Naive thymus-derived CD4-positive, alpha-beta T cell (primary cell): ENCODE measurements at places on chromosomes 13 and 19. TPM values are rescaled to one million over a fixed set of nuclear protein-coding genes. Genes with fewer than 3 reads are reported as not detected.

GRCh38 chr13:44989941-44990340 is 603 bp downstream of the GPALPP1 start:
- DNase-seq: no peak

DNA sequence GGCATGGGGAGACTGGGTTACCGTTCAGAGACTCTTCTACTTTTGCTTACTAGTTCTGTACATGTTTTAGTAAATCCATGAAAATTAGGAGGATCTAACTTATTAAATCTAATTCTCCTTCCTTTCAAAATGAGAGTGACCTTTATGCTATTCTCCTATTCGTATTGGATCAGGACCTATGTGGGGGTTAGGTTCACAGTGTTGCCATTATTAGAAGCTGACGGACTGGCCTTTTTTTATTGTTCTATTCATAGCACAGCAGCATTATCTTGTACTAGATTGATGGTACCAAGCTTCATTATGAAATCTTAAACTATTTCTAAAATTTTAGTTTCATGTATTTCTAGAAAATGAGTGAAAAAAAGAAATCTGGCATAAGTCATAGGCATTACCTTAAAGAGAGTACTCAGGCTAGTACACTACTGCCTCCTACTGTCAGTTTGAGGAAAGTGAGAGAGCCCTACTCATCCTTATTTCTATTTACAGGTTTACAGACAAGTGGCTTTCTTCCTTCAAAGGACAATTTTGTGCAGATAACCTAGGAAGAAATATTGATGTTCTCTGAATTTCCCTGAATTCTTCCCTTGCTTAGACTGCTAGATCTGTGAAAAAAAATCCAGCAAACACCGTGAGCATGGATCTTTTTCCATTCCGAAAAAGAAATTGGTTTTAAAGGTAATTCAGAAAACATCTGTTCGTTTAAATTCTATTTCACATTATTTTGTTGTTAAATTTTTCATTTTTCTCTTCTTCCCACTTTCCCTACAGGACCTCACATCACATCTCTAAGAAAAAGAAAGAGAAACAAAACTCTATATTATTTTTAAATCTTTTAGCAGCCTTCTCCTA is 485.5 kb downstream of the DIAPH3 start:
- no peak for DNase-seq

- no peak for DNase-seq
Measured at GRCh38 chr13:112819816-112820215, 130.0 kb downstream of the ATP11A start.

DNA sequence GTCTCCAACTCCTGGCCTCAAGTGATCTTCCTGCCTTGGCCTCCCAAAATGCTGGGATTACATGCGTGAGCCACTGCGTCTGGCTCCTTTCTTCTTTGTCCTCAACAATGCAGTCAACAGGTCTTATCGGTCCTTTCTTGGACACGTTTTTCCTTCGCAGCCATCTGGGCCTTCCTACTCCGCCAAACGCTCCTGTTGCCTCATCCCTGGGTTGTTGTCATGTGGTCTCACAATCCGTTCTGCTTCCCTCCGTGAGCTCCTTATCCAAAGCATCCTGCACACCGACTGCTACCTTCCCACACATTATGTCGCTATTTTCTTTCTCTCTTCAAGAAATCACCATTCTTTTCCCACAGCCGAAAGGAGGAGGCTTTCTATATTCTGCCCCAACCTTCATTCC is 306.8 kb downstream of the DCLK1 start:
- DNase-seq: no peak

GRCh38 chr13:107427536-107427935 is 787.8 kb downstream of the LIG4 start:
- no peak for DNase-seq

GRCh38 chr19:48390188-48391099 is 907 bp downstream of the KDELR1 start:
- DNase-seq: peak; percentile 61

DNA sequence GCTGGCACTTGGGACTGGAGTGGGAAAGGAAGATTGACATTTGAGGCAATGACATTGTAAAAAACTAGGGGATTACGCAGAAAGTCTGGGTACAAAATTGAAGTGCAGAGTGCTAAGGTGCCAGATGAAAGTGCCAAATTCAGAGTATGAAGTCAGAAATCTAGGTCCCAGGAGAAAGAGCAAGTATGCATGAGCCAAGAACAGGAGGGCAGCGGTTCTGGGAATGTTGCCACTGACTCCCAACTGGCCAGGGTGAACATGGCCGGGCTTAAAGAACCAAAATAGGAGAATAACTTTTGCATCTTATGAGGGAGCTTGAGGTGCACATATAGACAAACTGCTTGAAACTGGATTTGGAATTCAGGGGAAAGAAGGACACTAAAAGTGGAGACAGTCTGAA is 495.8 kb upstream of the KLF12 start:
- DNase-seq: no peak

- DNase-seq: peak; percentile 5
Measured at GRCh38 chr13:74316547-74316946, 182.3 kb upstream of the KLF12 start.

ANKRD10 gene
- polyA plus RNA-seq: 59.5 TPM

DNA sequence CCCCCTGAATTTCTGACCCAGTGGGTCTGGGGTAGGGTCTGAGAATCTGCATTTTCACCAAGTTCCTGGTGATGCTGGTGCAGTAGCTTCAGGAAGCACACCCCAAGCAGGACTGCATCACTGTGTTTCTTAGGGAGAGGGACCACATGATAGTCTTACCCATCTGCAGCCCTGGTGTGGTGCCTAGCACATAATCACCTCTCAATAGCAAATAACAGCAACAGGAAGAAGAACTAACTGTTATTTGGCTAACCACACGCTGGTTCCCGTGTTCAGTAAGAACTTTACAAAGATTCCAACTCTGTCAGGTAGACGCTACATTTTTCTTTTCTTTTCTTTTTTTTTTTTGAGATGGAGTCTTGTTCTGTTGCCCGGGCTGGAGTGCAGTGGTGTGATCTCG is 41.9 kb upstream of the SPATA13 start:
- no peak for DNase-seq

GRCh38 chr13:97116754-97117153 is 105.4 kb upstream of the MBNL2 start:
- DNase-seq: no peak

- DNase-seq: no peak
Measured at GRCh38 chr19:13057147-13057572, 45.5 kb downstream of the LYL1 start.

DNA sequence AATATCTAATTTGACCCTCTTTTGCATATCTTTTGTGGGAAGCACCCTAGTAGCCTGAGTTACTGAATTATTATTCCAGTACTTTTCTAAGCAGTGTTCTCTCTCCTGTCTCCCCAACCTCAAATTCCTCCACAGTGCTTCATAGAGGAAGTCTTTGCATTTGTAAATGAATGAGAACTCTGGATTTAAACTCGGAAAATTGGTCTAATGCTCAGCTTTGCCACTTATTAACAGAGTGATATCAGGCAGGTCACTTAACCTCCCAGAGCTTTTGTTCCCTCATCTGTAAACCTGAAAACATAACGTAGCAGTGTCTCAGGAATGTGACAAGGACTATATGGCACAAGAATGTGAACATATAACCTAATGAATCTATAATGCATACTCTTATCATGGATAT is 26.2 kb downstream of the FREM2 start:
- no peak for DNase-seq

DNA sequence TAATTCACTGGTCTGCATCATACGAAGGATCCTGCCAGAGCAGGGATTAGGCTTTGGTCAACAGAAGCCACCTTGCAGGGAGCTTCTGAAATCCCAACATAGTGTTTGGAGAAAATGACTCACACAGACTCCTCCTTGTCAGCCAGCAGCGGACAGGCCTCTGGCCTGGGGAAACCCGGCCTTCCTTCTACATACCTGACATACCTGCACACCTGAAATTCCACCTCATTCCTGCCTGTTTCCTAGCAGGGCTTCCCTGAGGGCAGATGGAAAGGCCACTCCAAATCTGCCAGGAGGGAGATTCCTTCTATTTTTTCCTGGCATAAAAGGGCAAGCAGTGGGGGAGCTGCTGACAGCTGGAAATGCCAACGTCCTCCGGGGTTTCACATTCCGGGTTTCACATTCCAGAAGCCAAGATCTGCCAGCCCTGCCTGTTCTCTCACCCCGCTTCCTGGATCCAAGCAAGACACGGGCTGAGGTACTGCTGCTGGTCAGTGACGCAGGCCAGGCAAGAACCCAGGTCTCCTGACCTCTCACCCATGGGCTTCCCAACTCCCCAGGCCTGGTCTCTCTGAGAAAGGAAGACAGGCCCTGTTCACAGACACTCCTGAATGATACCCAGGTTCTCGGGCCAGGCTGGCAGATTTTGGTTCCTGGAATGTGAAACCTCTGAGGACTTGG is 18.2 kb upstream of the IGFL1 start:
- no peak for DNase-seq

DNA sequence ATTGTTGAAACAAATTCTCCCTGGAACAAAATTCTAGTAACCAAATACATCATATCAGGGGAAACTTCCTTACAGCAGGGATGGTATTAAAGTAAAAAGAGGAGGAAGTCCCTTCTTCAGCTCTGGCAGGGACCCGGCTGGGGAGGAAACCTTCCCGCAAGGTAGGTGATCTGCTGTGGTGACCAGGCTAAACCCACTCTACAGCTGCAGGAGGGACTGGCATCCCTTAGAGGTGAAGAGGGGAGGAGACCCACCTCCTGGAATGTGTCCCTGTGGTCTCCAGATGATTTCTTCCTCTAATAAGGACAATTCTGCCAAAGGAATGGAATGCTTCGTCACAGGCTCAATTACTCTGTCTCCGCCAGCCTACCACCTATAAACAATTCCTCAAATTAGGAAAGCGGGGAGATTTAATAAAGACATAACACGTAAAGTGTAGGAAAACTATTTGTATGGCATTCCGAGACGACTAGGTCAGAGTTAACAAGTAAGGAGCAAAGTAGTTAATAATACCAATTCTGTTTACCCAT is 637 bp upstream of the PDS5B start:
- peak; percentile 13 for DNase-seq

DNA sequence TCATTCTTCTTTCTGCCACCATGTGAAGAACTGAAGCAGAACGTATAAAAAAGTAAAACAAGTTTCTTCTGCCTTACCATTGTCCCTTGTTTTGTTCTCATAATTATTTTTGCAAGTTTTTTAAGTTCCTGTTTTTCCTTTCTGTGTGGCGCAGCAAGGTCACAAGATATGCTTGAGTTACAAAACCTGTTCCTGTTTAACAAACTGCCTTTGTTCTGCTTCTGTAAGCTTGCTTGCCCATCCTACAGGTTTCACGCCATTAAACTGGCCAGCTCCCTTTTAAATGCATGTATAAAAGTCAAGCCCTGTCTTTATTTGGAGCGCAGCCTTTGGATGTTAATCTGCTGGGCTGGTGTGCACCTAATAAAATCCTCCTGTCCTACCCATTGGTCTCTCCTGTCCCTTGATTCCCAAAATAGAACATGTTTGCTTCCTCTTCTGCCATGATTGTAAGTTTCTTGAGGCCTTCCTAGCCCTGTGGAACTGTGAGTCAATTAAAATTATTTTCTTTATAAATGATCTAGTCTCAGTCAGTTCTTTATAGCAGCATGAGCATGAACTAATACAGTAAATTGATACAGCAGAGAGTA is 1115.4 kb downstream of the SLITRK1 start:
- no peak for DNase-seq

PCP2 gene
- polyA plus RNA-seq: not detected

GRCh38 chr19:49691243-49692146 is 579 bp downstream of the CPT1C start:
- no peak for DNase-seq

LDLR gene
- 5.5 TPM for polyA plus RNA-seq

GRCh38 chr13:48778610-48779009 is 124.9 kb downstream of the CYSLTR2 start:
- DNase-seq: no peak

ZNF613 gene
- 3.3 TPM for polyA plus RNA-seq

ZNF813 gene
- 3.9 TPM for polyA plus RNA-seq

HNRNPUL1 gene
- 81.6 TPM for polyA plus RNA-seq

ZNF738 gene
- 2.6 TPM for polyA plus RNA-seq

DNA sequence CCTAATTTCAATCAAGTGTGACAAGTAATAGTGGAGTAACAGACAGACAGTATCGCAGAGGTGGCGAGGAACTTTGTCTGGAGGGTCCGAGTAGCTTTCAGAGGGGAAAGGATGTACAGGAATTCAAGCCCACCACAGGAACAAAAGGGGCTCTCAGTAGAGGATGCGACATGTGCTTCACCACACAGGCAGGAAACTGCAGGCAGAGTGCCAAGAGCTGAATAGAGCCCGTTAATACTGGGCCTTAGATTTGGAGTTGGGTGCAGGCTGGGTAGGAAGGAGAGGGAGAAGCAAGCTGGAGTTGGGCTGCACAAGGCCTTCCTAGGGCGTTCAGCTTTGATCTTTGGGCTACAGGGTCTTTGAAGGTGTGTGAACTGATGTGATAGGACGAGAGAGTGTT is 1.2 kb downstream of the CCDC70 start:
- no peak for DNase-seq

GRCh38 chr13:65830411-65831205 is 1399.5 kb downstream of the PCDH9 start:
- no peak for DNase-seq

DNA sequence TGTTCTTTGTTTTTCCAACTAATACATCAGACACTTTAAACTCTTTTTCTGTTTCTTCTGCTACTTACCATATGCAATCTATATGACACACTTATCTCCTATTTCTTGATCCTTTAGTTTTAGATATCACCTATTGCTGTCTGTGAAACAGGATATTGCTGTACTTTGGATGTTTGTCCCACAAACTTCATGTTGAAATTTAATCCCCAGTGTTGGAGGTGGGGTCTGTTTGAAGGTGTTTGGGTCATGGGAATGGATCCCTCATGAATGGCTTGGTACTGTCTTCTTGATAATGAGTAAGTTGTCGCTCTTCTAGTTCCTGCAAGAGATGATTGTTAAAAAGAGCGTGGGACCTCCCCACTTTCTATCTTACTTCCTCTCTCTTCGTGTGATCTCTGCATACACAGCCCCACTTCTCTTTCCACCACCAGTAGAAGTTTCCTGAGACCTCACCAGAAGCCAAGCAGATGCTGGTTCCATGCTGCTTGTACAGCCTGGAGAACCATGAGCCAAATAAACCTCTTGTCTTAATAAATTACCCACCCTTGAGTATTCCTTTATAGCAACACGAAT is 244.2 kb downstream of the NHLRC3 start:
- no peak for DNase-seq

- no peak for DNase-seq
Measured at GRCh38 chr13:99955747-99956472, 15.7 kb downstream of the ZIC5 start.

WDR88 gene
- polyA plus RNA-seq: 0.15 TPM

- DNase-seq: no peak
Measured at GRCh38 chr19:42174958-42175734, 42.3 kb downstream of the DEDD2 start.
